ENCODE measurements at places on chromosomes 4 and X. TPM values are rescaled to one million over a fixed set of nuclear protein-coding genes. Genes with fewer than 3 reads are reported as not detected.

- no peak for DNase-seq
These were observed 556.5 kb upstream of the NR3C2 start for GRCh38 chr4:148998719-148999118.

The SRD5A3 gene
- polyA plus RNA-seq, result 20.8 TPM

DNA sequence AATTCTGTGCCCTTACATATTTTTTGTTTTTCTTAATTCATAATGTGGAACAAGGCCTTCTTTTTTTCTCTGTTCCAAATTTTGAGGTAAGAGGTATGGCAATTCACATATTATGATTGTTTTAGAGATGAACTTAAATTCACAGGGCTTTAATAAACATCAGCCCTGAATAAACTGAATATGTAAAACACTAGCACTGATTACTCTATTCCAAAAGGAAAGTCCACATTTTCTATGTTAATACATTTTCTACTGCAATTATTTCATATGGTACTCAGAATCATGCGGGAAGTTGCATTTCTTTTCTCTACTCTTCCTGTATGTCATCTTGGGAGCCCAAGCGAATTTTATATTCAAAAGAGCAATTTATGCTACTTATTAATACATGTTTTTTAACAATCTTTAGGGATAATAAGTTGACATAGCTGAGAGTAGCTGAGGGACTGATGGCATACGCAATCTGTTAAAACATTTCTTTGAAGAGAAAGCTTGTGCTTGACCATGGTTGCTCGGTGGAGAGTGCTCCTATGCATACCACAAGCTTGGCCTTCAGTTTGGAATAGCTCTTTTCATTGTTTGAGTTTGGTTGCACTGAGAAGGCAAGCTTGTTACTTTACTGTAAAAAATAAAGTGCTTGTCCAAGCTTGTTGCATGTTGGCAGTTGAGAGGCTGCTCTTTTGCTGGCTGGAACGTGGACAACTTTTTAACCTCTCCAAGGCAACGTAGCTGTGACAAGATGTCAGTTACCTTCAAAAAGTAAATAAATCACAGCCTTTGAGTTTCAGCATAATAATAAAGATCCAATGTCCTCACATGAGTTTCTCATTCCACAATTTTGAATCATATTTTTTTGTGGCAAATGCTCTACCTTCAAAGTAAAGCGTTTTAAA, 196.3 kb upstream of the SPRY1 start:
- no peak for DNase-seq

DNA sequence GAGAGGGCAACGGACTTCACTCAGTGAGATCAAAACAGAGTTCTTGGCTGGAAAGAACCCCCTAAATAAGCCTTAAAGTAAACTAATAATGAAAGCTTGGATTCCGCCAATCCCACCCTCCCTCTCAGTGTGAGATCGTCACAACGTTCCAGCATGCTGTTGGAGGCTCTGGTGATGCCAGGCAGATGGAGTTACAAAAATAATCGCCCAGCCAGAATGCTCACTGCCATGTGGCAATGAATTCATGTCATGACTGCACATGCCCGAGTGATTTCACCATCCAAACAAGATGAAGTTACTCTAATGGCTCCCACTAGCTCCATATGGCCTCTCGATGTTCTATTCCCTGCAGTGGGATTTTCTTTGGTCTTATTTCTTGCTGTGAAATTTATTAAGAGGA, 248.0 kb downstream of the SPATA18 start:
- DNase-seq, result no peak

- DNase-seq, result no peak
These were observed 115.0 kb upstream of the LDB2 start for GRCh38 chr4:17013382-17014006.

- DNase-seq, result peak; percentile 38
These were observed 501 bp downstream of the ZNF518B start for GRCh38 chr4:10456595-10457254.

The OTUD6A gene
- not detected for polyA plus RNA-seq

The AKAP14 gene
- 0.24 TPM for polyA plus RNA-seq

The GPR34 gene
- 1.9 TPM for polyA plus RNA-seq

GRCh38 chr4:114386637-114387233, 211.9 kb upstream of the UGT8 start:
- DNase-seq, result no peak

GRCh38 chr4:82171531-82172155, 202.1 kb downstream of the HNRNPD start:
- no peak for DNase-seq

DNA sequence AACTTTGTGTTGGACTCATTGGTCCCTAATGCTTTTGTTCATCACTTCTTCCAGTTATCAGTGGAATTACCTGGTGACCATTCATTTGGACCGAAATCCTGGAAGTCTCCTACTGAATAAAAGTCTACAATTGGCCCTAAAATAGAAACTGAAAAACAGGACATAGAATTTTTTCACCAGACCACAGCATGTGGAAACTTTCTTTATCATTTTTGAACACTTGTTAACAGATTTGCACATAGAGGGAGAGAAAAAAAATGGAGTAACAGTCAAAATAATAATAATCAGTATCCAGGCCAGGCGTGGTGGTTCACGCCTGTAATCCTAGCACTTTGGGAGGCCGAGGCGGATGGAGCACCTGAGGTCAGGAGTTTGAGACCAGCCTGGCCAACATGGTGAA, 7.1 kb downstream of the EPGN start:
- DNase-seq, result no peak

The GLUD2 gene
- polyA plus RNA-seq, result 5.5 TPM

- DNase-seq, result no peak
These were observed 102.1 kb downstream of the CPZ start for GRCh38 chr4:8694651-8695151.

GRCh38 chr4:71752383-71753042, 31.4 kb downstream of the GC start:
- no peak for DNase-seq

DNA sequence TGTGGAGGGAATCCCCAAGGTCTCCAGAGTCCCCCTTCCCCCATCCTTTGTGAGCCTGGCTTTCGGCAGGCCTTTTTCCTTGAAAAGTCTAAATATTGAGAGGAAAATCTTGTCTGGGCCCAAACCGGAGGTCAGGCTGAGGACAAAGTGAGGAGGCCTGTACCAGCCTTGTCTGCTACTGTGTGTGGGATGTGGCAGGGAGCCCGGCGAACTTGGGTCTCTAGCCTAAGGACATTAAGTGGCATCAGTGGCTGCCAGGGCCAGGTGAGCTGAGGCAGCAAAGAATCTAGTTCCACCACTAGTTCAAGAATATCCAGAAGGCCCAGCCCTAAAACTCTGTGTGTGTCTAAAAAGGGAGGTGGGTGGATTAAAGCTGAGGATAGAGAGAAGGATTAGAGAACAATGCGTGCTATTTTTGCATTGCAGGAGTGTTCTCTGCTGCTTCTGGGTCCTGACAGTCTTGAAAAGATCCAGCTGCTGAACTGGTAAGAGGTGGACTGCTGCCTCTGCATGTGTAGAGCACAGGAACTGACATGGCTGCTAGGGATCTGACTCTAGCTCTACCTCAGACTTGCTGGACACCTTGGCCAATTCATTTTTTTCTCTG, 1.2 kb upstream of the AMER1 start:
- no peak for DNase-seq

DNA sequence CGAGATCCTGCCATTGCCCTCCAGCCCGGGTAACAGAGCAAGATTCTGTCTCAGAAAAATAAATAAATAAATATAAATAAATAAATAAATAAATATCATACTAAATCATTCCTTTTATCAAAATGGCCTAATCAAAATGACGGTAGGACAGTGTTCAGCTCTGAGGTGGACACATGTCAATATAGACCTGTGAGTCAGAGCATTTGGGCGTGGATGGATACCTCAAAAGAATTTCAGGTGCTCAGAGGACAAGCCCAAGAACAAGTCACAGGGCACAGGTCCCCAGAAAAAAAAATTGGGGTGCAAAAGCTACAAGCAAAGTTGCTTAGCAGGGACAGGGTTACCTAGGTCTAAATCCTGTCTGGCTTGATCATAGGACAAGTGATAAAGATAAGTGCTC, 204.7 kb upstream of the HS3ST1 start:
- no peak for DNase-seq

The GYG2 gene
- polyA plus RNA-seq, result 17.8 TPM

GRCh38 chr4:4852591-4853362, 6.7 kb upstream of the MSX1 start:
- no peak for DNase-seq

The TAF7L gene
- 0.62 TPM for polyA plus RNA-seq

DNA sequence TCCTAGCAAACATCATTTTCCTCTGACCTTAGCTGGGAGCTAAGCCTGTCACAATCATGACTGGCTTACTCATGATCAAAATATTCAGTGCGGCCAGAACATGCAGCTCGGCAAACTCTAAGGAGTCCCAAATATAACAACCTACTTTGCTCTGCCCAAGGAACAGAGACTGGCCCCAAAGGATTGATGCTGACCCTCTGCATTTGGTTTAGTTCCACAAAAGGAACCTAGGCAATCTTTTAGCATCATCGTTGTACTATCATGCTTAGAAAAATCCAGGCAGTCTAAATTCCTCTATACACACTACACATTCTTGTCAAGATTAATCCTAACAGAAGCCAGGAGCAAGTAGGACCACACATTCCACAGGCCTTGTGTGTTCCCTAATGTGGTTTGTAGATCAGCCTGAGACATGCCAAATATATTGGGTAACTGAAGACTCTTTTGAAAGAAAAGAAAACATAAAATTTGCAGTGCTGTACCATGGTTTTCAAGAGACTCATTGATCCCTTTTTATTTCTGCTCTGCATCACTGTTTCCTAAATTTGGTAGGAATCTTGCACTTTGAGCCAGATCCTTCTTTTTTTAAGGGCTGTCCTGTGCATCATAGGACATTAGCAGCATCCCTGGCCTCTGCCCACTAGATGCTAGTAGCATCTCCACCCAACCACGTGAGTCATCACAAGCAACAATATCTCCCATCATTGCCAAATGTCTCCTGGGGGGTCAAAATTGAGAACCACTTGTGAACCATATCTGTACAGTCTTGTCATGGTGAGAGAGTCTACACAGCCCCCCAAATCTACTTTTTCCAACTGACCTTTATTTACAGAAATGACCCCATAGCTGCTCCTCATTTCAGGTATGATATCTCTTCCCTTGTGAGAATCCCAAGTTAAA, 17.6 kb upstream of the CC2D2A start:
- no peak for DNase-seq

DNA sequence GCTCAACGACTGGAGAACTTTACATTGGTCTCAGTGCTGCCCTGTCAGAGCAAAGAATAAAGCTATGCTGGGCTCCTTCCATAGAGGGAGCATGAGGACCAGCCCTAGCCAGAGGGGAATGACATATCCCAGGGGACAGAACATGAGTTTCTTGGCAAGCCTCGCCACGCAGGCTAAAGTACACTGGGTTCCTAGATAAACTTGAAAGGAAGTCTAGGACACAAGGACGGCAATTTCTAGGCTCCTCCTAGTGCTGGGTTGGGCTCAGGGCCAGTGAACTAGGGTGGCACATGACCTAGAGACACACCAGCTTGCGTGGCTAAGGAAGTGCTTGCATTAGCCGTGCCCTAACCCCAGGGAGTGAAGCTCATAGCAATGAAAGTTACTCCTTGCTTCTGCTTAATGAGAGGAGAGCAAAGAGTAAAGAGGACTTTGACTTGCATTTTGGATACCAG, 141.0 kb downstream of the MAB21L2 start:
- DNase-seq, result no peak

DNA sequence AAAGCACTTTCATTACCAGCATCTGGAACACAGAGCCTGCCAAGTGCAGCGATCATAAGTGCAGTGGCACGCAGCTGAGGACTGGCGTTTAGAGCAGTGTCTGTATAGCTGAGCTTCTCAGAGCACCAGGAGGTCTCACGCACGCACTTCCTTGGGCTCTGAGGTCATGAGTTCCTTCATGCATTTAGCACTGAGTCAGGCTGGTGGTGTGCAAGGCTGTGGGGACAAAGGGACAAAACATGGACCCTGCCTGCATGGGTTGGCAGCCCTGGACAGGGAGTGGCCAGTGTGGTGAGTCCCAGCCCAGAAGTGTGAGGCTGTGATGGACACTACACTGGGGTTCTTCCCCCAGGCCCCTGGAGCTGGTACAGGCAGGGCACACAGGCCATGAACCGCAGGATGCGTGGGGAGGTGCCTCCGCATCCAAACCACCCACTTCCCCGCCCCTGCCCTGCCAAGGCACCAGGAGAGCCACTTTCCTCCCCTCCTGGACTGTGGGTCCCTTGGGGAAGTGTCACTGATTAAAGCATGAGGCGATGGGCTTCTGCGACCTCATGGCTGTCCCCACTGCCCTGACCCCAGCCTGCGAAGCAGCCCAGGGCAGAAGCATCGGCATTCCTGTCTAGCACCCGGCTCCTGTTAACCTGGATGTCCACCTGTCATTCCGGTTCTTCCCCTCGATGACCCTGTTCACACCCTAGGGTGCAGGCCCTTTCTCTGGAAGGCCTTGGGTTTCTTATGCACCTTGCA, 37.2 kb upstream of the GPR78 start:
- no peak for DNase-seq

The SPIN3 gene
- polyA plus RNA-seq, result 17.6 TPM

The FAM236D gene
- polyA plus RNA-seq, result not detected

DNA sequence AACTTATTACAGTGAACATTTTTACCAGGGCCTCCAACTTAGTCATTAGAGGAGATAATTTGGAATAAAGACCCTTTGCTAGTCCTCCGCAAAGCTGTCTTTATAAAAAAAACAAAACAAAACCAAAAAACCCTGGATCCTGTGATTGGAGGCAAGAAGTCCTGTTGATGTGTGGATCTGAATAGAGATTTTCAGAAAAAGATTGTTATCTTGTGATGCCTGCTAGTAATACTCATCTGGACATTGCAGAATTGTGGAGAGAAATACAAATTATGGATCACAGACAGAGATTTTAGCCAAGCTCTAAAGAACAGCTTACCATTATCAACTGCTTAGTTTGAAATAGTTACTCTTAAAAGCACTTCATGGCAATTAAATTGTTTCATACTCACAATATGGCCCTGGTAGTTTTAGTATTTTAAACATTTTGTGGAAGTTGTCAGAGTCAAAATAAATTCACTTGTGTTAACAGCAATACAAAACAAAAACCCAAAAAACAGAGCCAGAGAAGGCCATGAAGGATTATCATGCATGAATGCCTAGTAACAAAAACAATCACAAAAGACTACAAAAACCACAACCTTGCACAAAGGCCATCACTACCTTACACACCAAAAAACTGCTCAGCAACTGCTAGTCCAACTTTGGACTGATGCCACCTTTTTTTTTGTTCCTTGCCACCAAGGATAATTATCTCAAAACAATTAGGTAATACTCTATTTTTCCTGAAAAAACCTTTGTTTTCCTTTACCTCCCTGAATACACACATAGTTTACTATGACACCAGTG, 514.5 kb upstream of the SLIT2 start:
- DNase-seq, result no peak

The KLHL34 gene
- 0.06 TPM for polyA plus RNA-seq

DNA sequence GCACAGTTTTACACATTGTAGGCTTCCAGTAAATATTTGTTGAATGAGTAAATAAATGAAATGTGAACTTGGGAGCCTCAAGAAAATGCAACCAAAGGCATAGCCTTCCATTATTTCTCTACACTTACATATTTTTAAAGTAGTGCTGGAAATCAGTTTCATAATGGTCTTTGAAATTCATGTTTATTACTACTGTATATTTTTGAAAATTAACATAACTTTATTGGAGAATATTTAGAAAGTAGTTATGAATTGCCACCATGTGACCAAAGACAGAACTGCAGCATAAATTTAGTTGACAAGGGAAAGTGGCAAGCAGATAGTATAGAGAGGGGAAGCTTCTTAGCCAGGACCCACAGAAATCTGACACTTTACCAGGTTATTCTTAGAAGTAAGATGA, 6.4 kb downstream of the TCEAL8 start:
- no peak for DNase-seq

The PABPC4L gene
- 10.0 TPM for polyA plus RNA-seq

Measured in renal cortex interstitium (tissue), 15 donors.